ENCODE measurements at places on chromosomes 11 and 22.

- no peak for DNase-seq
These were observed 44.2 kb downstream of the CKAP5 start for GRCh38 chr11:46801694-46802470.

DNA sequence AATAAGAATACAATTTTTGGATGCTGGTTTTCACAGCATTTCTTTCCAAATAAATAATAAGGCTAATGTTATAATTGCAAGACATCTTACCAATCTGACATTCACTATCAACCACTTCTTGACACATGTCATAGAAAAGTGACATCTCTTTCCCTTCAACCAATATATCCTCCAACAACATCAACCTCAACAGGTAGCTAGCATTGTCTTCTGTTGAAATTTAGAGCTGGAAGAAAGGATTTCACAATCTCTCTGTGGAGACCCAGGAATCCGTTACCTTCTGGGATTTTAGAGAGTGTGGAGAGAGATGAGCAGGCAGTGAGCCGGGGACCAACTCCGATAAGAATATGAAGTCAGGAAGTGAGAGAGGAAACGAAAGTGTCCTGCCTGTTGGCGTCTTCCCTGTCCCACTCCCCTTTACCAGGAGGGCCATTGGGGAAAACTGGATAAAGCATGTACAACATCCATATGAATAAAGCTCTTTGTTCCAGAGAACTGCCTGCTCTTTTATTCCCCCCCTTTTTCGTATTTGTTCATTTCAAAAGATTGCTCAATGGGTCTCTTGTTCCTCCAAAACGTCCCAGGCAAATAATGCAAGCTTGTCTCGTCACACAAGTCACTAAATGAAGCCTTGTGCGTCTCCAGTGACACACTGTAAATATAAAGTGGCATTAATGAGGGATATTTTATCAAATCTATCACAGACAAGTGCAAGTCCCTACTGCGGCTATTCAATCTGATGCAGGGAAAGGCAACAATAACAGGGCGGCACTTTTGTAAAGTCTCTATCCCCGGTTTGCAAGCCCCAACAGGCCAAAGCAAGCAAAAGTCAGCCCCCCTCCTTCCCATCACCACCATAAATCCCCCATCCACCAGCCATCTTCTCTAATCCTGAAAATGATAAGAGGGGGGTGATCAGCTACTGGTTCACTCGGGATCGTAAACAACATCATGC is 3.4 kb downstream of the CADM1 start:
- DNase-seq, result no peak

DNA sequence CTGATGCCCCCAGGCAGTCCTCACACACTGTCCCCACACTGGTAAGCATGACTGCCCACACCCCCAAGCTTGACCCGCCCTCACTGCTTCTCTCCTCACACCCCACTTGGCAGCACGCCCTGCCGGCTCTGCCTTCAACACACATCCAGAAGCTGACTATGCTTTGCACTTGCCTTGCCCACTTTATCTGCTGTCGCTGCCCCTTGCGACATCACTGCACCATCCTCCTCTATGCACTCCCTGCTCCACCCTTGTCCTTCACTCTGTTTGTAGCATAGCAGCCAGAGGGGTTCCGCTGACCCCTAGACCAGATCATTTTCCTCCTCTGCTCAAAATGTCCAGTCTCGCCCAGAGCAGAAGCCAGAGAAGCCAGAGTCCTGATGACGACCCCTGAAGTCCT is 25.3 kb upstream of the SLC25A1 start:
- DNase-seq, result no peak

DNA sequence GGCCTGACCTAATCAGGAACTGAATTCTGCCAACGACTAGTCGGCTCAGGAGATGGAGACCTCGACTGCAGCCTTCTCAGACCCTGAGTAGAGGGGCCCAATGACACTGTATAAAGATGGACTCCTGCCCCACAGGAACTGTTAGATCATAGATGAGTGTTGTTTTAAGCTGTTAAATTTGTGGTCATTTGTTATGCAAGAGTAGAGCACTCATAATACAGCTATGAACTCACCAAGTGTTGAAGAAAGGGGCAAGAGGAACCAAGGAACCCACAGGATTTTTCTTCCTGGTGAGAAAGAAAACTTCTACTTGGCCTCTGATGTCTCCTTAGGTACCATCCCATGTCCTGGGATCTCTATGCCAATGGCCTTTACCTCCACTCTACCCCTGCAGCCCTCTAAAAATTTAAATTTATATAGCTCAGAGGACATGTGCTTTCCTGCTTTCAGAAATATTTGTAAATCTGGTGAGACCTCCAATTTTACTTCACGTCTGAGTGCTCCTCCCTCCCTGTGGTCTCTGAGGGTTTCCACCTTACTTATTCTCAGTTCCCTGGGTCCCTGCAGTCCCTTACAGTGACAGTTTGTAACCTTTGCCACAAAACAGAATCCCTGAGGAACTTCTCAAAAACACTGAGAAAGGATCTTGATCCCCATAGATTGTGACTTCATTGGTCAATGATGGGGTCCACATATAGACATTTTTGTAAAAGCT is 256.3 kb upstream of the ARHGAP20 start:
- no peak for DNase-seq

DNA sequence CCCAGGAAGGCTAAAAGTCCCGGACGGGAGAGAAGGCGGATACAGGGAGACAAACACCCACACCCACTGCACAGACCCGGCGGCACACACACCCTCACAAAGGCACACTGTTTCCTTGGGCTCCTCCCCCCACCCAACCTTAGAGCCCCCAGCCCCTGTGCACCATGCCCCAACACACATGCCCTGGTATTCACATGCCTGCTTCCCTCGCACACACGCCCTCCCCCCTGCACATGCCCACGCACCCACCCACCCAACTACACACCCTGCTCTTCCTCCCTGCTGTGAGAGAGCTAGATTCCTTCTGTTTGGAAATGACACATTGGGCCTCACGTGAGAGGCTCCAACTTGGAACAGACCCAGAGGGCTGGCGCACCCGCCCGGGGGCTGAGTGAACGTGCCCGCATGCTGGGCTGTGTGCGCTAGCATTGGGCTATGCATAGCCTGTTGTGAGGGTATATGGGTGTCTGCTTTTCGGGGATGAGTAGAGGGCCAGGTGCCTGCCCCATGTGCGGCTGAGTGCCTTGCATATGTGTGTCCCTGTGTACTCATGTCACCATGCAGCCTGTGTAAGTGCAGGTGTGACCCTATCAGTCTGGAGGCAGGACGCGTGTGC is 518 bp upstream of the CHRM1 start:
- no peak for DNase-seq

DNA sequence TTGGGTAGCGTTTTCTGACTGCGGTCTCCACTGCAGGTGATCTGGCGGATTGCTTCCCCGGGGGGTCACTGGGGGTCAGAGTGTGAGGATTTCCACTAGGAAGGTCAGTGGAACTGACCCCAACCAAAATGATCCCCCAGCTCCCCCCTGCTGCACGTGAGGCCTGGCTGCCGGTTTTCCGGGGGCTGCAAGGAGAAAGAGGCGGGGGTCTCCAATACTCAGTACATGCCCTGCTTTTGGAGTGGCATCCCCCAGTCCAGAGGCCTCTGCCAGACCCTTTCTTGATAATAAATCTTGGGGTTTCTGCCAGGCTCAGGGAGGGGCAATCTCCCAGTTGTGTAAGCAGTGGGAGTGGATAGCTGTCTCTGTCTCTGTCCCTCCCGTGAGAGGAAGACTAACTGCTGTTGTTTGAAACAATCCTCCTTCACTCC is 71.5 kb upstream of the RTL6 start:
- no peak for DNase-seq

- no peak for DNase-seq
These were observed 4.0 kb downstream of the A4GALT start for GRCh38 chr22:42716649-42717127.

GRCh38 chr11:134858783-134859480 is 446.9 kb upstream of the B3GAT1 start:
- no peak for DNase-seq

- no peak for DNase-seq
These were observed 453.4 kb downstream of the NTM start for GRCh38 chr11:131823772-131824171.

GRCh38 chr22:37154925-37155712 is 5.4 kb upstream of the IL2RB start:
- no peak for DNase-seq

DNA sequence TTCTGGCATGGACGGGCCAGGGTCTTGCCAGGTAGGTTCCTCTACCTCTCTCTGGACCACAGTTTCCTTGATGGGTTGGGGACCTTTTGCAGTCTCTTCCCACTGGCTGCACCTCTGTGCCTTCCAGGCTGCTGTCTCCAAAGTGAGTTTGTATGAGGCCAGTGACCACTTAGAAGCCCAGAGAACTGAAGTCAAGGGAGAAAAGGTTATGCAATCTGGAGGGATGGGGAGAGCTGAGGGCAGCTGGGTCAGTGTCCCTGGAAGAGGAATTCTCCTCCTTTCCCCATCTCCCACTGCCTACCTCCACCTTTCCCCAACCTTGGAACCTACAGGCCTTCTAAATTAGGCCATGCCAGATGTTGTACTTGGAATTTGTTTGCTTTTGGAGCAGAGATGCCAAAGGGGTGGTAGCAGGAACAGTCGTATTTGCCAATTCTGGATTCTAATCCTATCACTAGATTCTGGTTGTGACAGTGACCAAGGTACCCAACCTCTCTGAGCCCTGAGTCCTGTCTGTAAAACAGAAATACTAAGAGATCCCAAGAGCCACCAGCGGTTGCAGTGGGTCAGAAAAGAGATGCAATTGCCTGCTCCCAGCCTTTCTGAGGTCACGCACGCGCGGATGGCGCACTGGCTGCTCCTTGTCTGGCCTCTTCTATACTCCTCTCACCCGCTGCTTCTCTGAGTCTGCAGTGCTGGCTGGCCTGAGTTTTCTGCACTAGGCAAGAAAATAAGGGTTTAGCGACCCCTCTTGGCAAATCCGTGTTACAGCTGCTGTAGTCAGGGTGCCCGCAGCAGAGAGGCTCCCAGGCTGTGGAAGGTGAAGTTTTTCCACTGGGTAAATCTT is 10.7 kb upstream of the ACCSL start:
- peak; percentile 9 for DNase-seq

DNA sequence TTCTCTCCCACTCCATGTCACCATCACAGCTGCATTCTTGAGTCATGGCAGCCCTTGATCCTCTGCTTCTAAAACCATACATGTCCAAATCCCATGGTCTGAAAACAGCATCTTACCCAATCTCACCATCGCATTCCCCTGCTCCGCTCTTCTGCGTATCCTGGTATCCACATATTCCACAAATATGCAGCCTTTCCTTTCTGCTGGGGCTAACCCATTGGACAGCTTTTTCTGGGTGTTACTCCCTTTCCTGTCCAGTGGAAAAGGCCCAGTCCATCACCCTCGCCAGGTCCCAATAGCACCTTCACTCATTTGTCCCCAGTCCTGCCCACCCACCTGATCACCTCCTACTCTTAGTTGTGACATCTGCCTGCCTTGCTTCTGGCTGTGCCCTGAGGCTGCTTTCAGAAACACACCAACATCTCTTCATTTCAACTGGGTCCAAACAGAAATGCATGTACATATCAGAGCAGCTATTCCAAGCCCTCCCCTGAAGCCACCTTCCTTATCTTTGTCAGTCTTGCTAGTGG is 237.6 kb upstream of the TBCEL start:
- no peak for DNase-seq

GRCh38 chr11:78291503-78292108 is 102.9 kb downstream of the USP35 start:
- DNase-seq, result no peak

- DNase-seq, result no peak
These were observed 14.9 kb downstream of the ADAMTS8 start for GRCh38 chr11:130413405-130414106.

DNA sequence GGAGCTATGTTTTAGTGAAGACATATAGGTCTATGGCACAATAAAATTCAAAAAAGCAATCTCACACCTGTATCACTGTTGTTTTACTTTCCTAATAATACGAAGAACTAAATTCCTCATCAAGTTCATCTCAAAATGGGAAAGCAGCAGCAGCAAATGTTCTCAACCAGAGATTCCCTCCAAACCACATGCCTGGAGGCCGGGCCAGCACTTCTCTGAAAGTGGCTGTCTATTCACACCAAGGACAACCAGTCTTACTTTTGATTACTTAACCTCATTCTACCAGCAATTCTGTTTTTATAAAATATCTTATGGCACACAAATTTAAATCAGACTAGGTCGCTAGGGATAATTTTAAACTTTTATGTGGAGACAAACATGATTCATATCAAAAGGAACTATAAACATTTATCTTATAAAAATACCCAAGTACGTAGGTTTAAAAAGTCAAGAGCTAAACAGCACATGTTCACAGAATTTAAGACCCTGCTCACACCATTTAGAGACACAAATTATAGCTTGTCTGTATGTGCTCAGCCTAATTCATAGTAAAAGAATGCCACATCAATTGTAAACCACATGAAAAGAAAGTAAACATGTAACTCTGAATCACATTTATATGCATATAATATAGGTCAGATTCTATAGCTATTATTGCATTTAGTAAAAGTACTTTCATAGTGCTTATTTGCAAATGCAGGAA is 46.1 kb downstream of the RRAS2 start:
- no peak for DNase-seq

DNA sequence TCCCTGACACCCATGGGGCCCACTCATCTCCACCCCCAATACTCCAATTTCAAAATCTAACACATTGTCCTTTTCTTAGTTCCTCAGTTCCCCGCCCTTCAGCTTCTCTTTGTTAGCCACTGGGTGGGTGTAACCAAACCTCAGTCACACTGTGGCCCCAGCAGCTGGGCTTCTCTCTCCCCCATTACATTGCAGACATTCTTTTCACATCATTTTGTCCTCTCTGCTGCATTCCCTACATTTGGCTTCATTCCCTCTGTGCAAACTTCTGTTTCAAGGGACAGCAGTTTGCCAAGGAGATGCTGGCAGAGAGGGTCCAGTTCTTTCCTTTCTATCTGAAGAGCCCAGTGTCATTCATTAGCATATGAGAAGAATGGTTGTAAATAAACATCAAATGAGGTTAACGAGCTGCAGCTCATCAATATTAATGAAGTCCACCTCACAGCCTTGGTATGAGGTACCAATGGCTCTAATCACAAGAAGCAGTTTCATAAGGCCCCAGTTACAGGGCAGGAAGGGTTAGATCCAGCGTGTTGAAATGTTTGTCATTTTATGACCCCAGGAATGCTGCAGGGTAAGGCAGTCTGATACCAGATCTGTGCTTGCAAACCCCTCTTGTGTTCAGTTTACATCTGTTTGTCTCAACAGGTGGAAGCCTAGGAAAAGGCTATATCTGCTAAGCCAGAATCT is 72.3 kb downstream of the ARFGAP2 start:
- DNase-seq, result no peak
